ENCODE measurements at places on chromosomes 12 and 14.

GRCh38 chr14:100652744-100653143, 65.5 kb upstream of the BEGAIN start:
- DNase-seq: no peak

DNA sequence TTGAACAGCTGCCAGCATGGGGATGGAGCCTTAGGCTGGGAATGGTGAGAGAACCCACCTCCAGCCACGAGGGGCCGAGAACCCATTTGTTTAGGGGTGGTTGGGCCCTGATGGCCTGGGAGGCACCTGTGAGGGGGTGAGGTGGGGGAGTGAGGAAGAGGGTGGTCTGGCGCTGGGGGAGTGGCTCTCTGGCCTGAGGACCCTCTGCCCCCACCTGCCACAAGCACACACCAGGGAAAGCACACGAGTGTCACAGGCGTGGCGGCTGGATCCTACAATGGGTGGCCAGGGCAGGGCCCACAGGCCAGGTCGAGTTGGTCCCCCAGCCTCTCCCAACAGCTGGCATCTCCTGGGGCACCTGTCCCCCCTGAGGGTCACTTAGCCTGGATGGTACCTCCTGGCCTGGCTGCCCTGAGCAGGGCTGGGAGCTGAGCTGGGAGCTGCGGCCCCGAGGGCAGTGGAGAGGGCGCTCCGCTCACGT, 340.5 kb downstream of the TMEM121 start:
- no peak for DNase-seq

- no peak for DNase-seq
These were observed 14.7 kb upstream of the STK38L start for GRCh38 chr12:27229367-27229766.

DNA sequence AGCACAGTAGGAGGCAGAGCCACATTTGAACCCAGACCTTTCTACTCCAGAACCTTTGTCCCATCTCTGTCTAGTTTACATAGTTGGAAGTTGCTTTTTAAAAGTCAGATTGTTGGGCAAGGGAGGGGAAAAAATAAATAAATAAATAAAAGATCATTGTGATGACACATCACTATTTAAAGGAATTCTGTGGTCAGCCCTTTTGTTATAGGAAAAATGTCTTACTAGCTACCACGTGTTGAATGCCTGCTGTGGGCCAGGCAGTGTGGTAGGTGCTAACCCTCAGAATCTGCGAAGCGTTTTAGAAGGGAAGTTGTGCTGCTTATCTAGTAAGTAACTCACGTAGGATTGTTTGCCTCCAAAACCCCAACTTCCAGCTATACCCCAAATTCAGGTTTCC, 62.3 kb downstream of the BHLHE41 start:
- DNase-seq: no peak

DNA sequence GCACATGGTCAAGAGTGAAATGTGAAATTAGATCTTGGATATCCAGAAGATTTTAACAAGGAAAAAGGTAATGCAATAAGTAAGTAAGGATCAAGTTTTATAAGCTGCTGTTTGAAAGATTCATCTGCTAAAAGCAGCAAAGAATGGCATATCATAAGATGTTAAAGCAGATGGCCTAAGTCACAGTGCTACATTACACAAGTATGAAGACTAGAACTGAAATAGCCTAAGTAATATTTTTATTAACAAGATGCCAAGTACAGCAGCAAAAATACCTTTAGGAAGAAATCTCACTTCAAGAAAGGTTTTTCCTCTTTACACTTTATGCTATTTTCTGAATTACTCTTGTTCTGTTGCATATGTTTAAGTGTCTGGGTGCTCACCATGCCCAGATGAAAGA, 414.1 kb downstream of the MDGA2 start:
- DNase-seq: no peak

DNA sequence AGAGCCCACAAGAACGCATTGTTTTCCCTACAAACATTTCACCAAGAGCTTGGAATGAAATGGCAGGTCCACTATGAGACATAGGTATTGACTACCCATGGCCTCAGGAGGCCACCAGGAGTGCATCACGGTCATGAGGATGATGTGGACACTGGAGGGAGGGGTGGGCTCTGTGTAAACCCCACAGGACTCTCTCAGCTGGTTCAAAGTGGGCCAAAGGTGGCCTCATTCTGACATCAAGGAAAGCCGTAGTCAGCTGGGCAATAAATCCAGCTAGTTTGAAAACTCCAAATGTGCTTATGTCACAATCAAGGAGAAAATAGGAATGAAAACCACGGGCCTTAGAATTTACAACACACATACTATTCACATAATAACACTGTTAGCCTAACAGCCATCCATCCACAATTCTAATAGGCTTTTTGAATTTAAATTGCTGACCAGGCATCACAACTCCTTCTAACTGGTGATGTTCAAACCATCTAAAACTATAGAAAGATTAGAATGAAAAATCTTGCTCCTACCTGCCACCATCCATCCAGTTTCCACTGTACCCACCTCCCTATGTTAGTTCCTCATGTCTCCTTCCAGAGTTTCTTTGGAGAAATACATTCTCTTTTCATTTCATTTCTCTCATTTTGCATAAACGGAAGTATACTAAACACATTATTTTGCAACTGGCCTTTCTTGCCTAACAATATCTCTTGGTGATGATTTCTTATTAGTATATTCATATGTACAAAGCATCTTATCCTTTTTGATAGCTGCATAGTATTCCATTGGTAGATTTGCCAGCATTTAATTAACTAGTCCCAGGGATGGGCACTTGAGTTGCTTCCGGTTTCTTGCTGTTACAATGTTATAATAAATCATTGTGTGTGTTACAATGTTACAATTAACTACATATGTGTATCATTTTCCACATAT, 21.5 kb downstream of the CMKLR1 start:
- no peak for DNase-seq

DNA sequence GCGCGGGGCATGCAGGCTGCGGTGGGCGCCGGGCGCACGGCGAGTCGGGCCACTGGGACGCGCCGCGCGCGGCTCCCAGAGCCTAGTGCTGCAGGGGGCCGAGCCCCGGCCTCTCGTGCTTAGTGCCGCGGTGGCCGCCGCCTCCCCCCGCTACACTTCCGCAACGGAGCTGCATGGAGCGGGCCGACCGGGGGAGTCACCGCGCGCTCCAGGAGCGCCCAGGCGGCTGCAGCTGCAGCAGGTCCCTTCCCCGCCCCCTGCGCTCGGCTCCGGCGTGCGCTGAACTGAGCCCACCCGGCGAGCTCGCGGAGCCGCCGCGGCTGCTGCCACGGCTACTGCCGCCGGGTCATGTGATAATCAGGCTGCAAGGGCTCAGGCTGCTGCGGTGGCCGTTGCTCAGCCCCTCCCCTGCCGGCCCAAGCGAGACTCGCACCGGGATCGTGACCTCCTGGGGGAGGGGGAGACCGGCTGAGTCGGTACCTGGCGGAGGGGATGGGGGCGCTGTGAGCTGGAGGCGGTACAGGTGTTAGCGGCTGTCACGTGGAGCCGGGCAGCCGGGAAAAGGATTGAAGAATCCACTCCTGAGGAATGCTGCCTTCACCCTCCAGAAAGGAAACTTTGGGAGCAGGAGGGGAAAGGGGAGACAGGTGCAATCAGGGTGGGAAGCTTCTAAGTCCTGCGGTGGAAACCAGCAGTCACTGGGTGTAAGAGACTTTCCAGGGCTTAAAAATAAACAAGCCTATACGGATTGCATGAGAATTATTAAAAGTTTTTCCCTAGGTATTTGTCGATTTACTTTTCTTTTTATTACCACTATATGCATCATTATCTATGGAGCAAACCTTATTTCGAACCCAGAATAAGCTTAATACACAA, at the start of gene PPM1H:
Gene PPM1H, minus strand, starts transcription at position 352 of the 876 bp plus-strand sequence. CDS start 414 bp downstream, outside the sequence.
- DNase-seq: peak; percentile 34

DNA sequence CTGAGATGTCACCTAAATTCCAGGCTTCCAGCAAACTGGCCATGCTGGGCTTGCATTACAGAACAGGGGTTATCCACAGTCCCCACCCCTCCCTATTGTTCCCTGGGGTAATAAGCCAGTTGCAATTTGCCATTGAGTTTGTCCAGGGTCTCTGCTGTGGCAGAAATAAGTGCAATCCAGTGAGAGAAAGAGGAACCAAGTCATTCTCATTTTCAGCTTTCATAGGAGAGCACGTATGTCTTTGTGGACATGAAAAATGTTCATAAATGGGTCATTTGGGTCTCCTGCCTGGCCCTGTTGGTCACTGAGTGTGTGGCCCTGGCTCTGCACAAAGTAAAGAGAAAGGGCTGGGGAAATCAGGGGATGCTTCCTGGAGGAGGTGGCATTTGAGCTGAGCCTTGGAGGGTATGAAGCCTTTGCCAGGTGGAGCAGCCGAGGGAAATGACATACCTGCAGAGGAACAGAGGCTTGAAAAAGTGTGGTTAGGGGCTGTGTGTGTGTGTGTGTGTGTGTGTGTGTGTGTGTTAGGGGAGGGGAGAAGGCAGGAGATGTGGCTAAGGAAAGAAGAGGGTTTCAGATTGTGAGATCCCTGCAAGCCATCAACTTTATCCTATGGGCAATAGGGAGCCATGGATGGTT, 29.3 kb downstream of the CMKLR1 start:
- no peak for DNase-seq

DNA sequence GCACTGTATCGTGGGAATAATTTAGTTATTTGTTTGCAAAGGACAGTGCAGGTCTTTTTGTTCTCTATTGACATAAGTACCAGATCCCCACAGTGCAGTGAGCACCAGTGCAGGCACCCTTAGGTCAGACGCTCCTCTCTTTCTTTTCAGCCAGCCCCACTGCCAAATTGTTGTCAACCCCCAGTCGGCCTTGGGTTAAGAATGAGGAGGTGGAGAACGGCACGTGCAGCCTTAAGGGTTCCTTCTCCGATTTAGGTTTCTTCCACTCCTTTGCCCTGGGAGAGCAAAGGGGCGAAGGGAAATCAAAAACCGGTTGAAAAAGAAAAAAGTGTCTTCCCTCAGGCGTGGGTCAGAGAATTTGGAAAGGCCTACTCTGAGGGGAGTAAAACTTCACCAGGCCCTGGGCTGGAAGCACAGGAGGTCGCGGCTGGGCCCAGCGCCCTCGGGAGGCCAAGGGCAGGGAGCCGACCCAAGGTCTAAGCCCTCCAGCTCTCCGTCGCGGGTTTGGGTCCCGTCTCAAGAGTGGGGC, 4.3 kb downstream of the PAX9 start:
- DNase-seq: no peak

GRCh38 chr12:107523775-107524535, 161.6 kb upstream of the PWP1 start:
- DNase-seq: no peak

DNA sequence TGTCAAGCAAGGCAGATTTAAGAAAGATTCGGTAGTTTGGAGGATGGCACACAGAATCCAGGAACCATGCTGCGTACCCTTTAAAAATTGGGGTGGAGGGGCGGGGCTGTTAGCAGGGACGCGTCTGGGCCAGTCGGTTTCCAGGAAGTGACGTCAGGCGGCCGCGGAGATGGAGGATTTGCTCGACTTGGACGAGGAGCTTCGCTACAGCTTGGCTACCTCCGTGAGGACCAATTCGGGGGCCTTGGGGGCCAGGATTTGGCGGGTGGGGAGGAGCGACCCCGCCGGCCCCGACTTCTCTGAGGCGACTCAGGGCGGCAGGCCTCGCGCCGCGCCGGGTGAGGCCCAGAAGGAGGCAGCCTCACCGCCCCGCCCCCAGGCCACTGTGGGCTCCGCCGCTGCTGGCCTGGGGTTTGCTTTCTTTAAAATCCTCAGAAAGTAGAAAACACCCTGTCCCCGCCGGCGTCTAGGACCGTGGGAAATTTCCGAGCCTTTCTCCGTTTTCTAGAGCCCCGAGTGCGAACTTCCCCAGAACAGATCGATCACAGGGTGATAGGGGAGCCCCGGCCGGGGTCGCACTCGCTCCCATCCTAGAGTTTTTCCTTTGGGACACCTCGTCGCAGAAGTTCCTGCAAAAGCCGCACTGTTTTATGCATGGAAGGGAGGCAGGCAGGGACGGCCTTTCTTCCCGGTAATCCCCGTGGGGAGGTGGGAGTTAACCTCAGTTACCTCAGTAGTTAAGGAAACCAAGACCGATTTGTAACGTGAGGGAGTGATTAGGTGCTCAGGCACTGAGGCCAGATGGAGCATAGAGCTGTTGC, at the start of gene IFT43:
Gene IFT43, plus strand, starts transcription at position 146 of the 821 bp plus-strand sequence. Its CDS starts 24 bp downstream, at position 170.
- DNase-seq: peak; percentile 88

GRCh38 chr12:106945261-106945851, 10.4 kb upstream of the TMEM263 start:
- no peak for DNase-seq

GRCh38 chr12:13100605-13100881, 2.9 kb downstream of the GSG1 start:
- no peak for DNase-seq

DNA sequence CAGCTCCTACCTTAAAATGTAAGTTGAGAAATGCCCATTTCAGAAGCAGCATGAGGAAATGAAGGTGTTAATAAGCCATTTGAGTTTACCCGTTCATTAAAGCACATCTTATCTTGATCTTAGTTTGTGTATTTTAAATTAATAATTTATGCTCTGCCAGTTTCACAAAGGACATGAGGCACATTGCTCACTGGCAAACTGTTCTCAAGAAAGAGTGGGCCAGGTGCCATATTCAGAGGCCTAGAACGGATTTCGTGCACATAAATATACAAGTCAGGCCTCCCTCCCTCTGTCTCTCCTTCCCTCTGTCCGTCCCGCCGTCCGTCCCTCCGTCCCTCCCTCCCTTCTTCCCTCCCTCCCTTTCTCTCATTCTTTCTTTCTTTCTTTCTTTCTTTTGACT, 29.5 kb downstream of the CPM start:
- no peak for DNase-seq

DNA sequence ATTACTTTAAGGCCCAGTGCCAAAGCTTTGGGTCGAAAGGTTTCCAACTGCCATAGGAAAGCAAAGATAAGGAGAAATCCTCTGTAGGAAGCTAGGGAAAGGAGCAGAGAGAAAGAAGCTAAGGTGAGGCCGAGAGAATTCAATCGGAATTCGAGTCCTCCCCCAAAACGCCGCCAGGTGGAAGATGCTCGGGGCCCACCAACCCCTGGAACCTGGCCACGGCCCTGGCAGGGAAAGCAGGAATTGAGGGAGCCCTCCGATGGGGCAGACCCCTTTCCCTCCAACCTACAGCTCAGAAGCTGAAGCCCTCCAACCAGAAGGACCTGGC, 498 bp downstream of the GMFB start:
- no peak for DNase-seq

DNA sequence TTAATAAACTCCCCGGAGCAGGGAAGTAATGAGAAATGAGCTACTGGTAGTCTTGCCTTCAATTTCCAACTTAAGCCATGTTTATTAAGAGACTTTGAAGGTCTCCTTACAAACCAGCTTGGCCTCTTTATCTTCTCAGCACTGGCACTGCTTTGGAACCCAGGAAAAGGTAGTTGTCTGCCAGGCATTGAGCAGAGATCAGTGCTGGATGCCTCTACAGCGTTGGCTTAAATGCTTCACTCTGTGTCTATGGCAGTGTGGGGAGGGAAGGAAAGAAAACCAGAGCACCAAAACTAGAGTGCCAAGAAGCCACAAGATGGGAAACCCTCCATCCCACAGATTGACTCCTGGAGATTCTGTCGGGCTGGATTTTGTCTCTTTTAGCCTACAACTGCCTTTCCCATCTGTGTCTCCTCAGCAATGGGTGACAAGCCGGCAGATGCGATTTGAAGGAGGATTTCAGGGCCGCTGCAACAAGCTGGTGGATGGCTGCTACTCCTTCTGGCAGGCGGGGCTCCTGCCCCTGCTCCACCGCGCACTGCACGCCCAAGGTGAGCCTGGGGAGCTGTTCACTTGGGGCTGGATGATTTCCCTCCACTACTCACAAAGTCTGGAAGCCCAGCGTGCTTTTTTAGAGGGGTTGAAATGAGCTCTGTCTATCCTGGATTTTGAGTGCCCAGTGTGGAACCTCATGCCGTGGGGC, 57.3 kb downstream of the FNTB start:
- no peak for DNase-seq

Measured in activated CD4-positive, CD25-positive, alpha-beta regulatory T cell treated with anti-CD3 and anti-CD28 coated beads, Interleukin-2, amount 50 U/mL, for 72 hours (primary cell).